ENCODE measurements at places on chromosomes 4 and X.
A peak's percentile ranks its signal among the peaks of the same experiment; 100 is the strongest.

DNA sequence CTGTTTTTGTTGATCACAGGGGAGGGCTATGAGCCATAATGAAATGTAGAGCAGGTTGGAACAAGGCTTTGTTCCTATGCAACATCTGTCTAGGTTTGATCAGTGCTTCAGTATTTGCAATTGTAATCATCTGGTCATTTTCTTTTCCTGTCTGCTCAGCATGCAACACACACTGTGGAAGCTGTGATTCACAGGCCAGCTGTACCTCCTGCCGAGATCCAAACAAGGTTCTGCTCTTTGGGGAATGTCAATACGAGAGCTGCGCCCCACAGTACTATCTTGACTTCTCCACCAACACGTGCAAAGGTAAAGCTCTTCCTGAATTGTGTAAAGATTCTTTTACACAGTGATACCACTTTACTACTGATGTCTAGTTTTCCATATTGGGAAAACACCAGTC, 181.9 kb upstream of the ANXA3 start:
- no peak for DNase-seq

DNA sequence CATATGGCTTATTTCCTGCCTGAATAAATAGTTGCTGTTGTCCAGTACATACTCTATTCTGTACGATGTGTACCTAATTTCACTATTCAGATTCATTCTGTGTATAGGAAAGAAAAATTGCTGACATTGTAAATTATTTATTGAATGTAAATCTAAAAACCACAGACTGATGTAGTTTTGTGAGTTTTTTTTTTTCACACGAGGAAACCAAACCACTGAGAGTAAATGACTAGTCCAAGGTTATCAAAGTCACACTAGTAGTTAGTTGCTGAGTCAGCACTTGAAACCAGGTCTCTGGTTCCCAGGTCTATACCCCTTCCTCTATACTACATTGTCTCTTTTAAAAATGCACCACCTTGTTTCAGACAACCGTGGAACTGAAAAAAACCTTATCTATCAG, 298.3 kb upstream of the DIAPH2 start:
- no peak for DNase-seq

DNA sequence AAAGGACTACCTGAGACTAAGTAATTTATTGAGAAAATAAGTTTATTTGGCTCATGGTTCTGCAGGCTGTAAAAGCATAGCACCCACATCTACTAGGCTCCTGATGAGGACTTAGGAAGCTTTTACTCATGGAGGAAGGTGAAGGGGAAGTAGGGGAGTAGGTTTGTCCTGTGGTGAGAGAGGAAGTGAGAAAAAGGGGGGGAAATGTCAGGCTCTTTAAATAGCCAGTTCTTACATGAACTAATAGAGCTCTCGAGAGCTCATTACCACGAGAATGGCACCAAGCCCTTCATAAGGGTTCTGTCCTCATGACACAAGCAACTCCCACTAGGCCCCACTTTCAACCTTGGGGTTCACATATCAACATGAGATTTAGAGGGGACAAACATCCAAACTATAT, 125.5 kb upstream of the NRK start:
- DNase-seq: no peak

- no peak for DNase-seq
Observed at GRCh38 chr4:41305476-41305875, 48.7 kb downstream of the UCHL1 start.

GRCh38 chr4:125091-125771, 930 bp downstream of the ZNF718 start:
- DNase-seq: peak; percentile 28

DNA sequence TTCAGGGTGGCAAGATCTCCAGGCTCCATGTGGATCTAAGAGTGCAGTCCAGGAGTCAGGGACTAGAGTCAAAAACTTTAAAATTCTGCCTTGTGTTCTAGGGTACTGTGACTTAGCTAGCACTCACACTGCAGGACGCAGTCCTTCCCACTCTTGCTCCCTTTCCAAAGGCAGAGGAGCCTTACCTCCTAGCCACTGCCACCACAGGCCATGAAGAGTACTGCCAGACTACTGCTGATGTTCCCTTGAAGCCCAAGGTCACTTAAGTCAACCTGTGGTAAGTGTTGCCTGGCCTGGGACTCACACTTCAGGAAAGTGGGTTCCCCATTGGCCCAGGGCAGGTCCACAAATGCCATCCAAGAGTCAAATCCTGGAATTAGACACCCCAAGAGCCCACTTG, 632.2 kb downstream of the PCDH19 start:
- no peak for DNase-seq

- DNase-seq: no peak
Observed at GRCh38 chr4:25098964-25099891, 61.0 kb downstream of the SEPSECS start.

DNA sequence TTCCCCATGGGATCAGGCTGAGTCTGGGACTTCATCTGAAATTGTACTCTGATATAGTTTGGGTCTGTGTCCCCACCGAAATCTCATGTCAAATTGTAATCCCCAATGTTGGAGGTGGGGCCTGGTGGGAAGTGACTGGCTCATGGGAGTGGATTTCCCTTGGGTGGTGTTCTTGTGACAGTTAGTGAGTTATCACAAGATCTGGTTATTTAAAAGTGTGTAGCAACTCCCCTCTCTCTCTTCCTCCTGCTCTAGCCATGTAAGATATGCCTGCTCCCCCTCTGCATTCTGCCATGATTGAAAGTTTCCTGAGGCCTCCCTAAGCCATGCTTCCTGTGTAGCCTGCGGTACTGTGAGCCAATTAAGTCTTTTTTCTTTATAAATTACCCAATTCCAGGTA, 61.0 kb downstream of the RASGEF1B start:
- no peak for DNase-seq

GRCh38 chr4:26191353-26191752, 129.5 kb upstream of the RBPJ start:
- DNase-seq: no peak

- DNase-seq: no peak
Observed at GRCh38 chrX:21723814-21724213, 34.1 kb downstream of the SMPX start.

DNA sequence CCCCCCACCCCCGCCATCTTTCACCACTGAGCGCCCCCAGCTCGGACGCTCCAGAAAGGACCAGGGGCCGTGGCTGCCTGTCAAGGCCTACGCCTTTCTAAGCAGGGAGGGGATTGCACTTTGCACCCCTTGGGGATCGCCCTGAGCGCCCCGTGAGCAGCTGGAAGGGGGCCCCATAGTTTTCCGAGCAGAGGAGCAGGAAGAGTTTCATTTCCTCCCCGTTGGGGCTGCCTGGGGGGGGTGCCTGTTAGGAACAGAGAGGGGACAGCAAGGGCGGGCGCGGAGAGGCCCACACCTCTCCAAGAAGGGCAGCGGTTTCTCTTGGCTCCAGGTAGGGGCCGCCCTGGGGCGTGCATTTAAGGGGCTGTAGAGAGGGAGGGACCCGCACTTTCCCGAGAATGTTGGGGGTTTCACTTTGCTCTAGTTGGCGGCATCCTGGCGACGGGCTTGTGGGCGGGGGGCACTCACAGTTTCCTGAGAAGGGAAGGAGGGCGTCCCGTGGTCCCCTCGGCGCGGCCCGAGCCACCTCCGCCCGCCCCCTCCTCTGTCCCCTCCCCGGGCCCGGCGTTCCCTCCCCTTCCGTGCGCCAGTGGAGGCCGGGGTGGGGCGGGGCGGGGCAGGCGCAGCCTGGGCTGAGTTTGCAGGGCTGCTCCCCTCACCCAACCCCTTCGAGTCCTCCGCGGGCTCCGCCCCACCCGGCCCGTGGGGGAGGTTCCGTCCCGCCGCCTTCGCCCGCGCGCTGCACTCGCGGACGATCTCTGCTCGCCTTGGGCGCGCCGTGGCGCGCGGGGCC, 82.3 kb upstream of the CD99 start:
- DNase-seq: peak; percentile 82

DNA sequence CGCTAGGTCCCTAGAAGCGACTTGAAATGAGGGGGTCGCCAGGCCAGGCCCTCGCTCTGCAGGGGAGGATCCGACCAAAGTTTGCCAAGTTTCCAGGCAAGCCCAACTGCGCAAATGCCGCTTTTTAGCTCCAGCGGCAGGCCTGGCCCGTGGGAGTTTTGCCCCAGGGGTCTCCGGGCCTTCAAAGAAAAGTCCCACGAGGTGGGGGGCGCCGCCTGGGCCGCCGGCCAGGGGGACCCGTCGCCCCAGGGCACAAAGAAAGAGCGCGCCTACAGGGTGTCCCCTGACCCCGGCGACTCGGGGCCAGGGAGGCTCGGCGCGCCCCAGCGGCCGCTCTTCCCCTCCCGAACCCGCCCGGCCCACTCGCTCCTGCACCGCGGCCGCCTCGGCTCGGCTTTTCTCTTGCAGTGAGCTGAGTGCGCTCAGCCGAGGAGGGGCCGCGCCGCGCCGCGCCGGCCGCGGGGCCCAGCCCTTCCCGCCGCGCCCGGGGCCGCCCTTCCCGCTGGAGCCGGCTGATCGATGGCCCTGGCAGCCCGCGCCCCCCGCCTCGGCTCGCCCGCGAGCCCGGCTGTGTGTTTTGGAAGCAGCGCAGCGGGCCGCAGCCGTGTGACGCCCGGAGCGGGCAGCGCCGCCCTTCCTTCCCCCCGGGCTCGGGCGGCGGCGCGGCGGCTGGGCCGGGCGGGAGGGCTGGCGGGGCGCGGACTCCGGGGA, 754 bp upstream of the KLF3 start:
- no peak for DNase-seq

- DNase-seq: no peak
Observed at GRCh38 chr4:188439641-188440311, 300.5 kb downstream of the TRIML1 start.

DNA sequence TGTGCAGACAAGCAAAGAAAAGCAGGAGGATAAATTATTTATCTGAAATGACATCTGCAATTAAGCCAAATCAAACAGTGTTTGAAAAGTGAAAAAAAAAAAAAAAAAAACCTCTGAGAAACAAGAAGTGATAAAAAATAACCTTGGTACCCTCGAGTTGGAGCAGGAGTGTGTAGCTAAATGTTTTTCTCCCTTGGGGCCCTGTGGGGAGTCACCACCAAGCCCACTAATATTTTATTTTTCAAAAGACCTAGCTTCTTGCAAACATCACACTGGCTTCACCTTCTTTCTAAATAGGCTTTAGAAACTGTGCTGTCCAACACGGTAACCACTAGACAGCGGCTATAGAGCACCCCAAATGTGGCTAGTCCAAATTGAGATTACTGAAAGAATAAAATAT, 47.7 kb downstream of the SNX25 start:
- DNase-seq: no peak

- DNase-seq: no peak
Observed at GRCh38 chr4:53788011-53788410, 196.7 kb upstream of the LNX1 start.

DNA sequence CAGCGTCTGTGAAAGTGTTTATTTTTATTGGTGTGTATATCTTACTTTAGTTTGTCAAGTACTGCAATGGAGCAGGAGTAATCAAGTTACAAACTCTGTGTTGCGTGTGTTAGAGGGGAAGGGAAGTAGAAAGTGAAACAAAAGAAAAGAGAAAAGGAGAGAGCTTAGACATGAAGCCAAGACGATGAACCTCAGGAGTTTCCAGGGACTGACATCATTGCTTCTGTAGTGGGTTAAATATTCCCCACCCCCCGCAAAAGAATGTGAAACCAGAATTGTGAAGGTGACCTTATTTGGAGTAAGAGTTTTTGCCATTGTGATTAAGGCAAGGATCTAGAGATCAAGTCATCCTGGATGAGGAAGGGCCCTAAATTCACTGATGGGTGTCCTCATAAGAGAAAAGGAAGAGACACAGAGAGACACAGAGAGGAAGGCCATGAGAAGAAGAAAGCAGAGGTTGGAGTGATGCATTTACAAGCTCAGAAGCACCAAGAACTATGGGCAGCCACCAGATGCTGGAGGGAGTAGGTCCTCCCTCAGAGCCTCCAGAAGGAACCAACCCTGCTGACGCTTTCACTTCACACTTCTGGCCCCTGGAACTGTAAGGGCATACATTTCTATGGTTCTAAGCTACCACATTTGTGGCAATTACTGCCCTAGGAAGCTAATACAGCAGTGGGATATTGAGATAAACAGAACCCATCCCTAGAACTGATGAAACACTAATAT, 173.6 kb upstream of the SFRP2 start:
- no peak for DNase-seq

DNA sequence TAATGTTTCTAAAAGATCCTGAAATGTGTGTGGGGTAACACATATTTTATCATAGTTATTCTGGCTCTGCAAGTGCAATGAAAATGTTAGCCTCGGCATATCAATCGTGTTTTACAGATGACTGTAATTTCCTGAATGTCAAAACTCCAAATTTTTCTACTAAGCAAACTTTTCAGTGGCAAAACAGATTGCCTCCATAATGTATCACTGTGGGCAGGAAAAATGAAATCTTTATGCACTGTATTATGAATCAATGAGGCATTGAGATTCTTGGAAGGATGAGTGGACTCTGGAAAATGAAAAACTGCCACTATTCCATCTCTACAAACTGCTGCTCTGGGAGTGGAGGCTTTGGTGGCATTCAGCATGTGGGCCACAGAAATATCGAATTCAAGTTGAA, 160.1 kb upstream of the MBNL3 start:
- DNase-seq: no peak

- DNase-seq: no peak
Observed at GRCh38 chr4:2721586-2721985, 34.5 kb downstream of the TNIP2 start.

- DNase-seq: no peak
Observed at GRCh38 chr4:93144644-93145043, 683.9 kb upstream of the ATOH1 start.

DNA sequence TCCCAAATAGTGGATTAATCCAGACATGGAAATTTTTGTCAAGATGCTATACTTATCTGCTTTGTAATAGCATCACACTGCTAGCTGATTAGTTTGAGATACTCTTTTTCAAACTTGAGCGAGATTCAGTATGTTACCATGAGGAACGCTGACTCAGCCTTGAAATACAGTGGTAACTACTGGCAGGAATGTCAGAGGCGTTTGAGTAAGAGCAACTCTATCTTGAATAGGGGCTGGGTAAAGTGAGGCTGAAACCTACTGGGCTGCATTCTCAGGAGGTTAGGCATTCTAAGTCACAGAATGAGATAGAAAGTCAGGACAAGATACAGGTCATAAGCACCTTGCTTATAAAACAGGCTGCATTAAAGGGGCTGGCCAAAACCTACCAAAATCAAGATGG, 2519.6 kb downstream of the ARAP2 start:
- no peak for DNase-seq

GRCh38 chr4:52017814-52018213, 2.3 kb downstream of the LRRC66 start:
- no peak for DNase-seq

GRCh38 chr4:53645108-53645507, 53.8 kb upstream of the LNX1 start:
- no peak for DNase-seq

DNA sequence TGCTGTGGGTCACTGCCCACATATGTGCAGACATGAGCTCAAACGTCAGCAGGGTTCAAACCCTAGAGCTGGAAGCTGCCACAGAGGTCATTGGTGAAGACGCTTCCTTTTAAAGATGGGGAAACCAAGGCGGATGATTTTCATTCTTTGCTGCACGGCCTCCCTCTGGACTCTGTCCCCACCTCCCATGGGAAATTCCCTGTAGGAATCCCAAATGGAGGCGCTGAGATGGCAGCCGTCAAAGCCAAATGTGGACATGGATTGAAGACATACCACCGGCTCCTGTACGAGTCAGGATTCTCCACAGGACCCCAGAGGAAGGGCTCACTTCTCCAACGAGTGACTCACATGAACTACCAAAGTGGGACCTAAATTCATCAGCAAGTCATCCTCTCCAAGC, 286.4 kb downstream of the CRLF2 start:
- no peak for DNase-seq

All from activated CD4-positive, alpha-beta T cell treated with anti-CD3 and anti-CD28 coated beads for 1 hour (primary cell).